ENCODE measurements at places on chromosomes 11 and 22.

DNA sequence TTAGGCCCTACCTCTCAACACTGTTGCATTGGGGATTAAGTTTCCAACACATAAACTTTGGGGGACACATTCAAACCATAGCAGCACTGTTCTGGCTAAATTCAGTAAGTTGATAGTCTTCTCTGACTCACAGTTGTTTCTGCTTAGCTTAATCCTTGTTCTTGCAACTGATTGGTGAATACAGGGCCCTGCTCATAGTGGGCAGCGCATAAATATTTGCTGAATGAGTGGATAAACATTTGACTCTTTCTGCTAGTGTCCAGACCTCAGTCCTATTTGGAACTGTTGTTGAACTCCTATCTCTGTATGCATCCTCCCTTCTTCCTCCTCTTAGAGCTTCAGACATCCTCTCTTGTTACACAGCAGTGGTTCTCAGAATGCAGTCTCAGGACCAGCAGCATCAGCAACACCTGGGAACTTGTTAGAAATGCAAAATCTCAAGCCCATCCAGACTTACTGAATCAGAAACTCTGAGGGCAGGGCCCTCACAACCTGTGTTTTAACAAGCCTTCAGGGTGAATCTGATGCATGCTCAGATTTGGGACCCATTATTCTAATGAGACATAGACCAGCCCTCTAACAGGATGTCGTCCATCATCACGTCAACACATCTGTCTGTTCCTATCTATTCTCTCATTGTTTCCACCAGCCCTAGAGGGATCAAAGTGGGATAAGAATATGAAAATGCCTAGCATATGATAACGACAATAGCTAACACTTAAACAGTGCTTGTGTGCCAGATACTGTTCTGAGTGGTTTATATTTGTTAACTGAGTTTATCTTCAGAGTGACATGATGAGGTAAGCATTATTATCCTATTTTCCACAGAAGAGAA is 22.3 kb downstream of the SPON1 start:
- DNase-seq: no peak

DNA sequence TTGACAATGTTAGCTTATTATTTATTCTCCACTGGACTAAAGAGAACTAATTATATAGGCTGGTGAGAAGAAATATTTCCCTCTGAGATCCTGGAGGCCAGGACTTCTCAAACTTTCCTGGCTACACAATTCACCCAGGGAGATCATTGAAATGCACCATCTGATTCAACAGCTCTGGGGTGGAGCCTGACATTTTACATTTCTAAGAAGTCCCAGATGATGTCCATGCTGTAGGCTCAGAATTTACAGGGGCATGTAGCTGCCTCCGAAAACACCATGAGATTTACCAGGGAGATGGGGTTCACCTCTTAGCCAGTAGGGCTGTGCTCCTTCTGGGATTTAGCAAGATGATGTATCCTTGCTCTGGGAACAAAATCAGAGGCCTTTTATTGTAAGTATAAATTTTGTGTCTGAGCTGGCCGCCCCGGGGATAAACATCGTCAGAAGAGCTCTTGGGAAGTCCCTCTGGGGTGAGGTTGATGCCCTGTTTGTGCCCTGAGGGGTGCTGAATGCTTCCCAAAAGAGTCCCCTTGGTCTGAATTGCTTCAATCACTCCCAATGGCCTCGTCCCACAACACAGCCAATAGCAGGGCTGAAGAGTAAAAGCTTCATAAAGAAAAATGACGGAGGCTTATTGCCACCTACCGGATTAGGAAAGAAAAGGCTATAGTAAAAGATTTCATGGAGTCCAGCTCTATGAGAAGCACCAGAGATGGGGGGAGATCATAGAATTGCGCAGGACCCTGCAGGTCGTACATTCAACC is 33.4 kb upstream of the API5 start:
- DNase-seq: no peak

- DNase-seq: no peak
Measured at GRCh38 chr11:78076733-78077403, 2.8 kb downstream of the NDUFC2 start.

- DNase-seq: no peak
Measured at GRCh38 chr11:31903225-31904074, 92.3 kb upstream of the PAX6 start.

DNA sequence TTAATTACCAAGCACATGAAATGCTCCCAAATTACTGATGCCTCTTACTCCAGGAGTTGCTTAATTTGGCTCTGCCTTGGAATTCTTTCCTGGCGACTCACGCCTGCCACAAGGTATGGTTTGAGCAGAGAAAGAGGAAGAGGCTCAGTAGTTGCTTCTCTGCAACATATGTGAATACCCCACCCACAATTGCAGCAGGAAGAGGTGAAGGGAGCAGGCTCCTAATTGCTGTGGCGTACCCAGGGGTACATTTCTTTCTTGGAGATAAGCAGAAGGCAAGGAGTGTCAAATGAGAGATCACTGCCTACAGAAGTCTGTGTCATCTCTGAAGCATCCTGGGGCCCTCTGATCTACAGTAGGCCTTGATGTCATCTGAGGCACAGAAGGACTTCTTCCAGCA is 10.6 kb upstream of the NNMT start:
- no peak for DNase-seq

GRCh38 chr11:43234881-43235280 is 76.9 kb upstream of the API5 start:
- DNase-seq: no peak

DNA sequence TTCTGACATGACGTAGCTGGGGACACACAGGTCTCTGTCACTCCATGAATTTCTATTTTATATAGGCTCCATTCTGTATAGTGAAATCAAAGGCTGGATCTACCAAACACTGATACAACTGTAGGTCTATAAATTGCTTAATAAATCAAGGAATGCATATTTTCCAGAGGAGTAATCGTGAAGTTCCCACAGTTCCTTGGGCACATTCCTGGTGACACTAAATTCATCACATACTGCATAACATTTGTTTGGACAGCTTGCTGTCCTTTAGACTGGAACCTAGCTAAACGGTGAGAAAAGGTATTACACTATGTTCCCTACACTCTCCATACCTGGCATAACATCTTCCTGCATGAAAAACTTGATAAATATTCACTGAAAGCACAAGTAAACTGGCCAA is 41.6 kb upstream of the UCP3 start:
- DNase-seq: no peak

DNA sequence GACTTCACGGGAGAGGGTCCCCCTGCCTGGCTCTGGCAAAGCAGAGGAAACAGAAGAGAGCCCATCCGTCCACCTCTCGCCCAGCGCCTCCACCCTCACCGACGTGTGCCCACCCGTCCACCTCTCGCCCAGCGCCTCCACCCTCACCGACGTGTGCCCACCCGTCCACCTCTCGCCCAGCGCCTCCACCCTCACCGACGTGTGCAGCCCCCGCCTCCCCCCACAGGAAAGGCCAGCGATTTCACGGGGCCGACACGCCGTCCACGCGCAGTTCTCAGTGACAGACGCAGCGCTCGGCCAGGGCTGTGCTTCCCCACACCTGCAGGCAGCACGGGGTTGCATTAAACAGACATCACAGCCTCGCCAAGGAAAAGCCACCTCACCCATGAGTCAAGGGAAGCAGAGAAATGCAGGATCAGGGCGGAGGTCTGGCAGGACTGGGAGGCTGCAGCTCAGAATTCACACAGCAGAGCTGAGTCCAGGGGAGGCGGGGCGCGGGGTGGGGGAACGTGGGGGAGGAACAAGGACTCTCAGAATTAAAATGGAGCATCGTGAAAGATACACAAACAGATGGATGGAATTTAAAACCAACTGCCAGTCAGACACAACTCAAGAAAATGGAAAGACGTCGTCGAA is 377.7 kb downstream of the BRD1 start:
- DNase-seq: no peak

GRCh38 chr11:67230406-67230805 is 35.9 kb upstream of the GRK2 start:
- DNase-seq: no peak

GRCh38 chr11:26891501-26891900 is 102.4 kb upstream of the FIBIN start:
- no peak for DNase-seq

- DNase-seq: no peak
Measured at GRCh38 chr11:64084146-64084950, 48.6 kb downstream of the FLRT1 start.

DNA sequence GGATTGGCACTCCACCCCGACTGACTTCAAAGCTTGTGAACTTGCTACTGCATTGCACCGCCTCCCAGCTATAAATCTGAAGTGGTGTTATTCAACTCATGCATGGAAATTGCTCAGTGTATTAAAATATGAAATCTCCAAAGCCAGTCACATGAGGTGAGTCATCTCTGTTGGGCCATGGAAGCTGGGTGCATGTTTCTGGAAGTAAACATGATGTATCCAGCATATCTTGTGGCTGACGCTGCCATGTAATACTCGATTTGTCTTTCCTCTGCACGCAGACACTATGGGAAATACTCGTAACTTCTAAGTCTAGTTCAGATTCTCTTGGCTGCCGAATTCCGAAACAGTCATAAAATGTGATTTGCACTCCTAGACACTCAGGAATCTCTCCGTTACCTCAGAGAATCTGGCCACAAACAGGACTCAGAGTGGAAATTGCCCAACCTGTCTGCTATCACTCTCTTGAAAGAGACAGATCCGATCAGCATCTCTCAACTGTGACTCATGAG is 154.9 kb upstream of the MPPED2 start:
- no peak for DNase-seq

GRCh38 chr11:126602349-126602940 is 247.0 kb downstream of the ST3GAL4 start:
- no peak for DNase-seq

DNA sequence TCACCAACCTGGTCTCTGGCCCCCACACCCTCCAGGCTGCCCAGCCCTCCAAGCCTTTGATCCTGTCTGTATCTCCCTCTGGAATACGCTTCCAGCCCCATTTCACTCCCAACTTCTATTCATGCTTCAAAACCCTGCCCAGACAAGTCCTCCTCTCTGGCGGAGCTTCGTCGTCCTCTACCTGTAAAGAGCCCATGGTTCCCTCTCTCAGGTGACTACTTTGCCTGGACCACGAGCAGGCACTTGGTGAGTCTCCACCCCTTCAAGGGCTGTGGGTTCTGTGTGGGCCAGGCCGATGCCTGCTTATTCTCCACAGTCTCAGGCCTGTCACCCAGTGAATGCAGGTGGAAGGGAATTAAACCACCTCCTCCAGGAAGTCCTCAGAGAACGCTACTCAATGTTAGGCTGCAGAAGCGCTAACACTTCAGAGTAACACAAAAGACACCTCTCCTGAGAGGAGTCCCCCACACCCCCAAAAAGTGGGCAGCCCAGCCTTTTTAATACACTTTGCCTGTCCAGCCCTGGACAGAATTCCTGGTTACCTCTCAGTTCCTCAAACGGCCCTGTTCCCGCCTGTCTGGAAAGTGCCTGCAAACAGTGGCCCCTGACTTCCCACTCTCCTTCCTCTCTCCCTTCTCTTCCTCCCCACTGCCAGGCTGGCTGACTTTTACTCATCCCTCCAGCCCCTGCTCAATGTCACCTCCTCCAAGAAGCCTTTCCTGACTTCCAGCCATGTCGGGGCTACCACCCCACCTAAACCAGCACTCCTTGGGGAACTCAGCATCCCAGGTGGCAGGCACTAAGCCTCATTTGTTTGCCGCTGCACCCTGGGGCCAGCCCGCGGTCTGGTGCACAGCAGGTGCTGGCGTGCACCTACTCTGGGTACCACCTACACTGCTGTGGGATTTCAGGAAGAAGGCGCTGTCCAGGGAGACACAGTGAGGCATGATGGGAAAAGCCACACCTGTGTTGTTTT is 9.0 kb downstream of the RAC2 start:
- no peak for DNase-seq

- DNase-seq: no peak
Measured at GRCh38 chr22:41929418-41929810, 2.8 kb upstream of the TNFRSF13C start.

DNA sequence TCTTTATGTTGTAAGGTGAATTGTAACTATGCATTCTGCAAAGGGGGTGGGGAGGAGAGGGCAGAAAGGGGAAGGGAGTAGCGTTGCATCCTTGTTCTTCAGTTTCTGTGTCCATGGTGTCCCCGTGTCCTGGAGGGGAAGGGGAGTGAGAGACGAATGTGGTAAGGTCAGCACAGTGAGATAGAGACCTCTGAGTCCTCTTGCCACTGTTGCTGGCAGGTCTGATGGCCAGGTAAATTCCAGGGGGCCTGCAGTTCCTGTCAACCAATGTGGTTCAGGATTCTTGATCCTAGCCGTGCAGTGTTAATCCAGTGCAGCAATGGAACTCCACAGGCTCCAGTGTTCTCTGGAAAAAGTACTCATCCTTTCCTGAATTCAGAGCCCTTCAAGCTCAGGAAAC is 14.6 kb upstream of the ADSL start:
- no peak for DNase-seq

GRCh38 chr11:12454782-12455181 is 77.4 kb downstream of the PARVA start:
- DNase-seq: no peak

DNA sequence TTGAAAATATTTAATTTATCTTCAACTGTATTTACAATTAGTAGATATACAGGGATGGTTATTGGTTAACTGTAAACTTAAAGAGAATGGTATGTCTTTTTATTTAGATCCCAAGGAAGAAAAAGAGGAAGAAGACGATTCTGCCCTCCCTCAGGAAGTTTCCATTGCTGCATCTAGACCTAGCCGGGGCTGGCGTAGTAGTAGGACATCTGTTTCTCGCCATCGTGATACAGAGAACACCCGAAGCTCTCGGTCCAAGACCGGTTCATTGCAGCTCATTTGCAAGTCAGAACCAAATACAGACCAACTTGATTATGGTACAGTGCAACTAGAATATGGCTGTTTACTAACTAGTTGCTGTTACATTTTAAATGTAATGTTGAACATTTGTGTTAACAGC is 12.7 kb upstream of the CNTF start:
- DNase-seq: no peak

- no peak for DNase-seq
Measured at GRCh38 chr22:29570912-29571549, 9.9 kb downstream of the NIPSNAP1 start.

DNA sequence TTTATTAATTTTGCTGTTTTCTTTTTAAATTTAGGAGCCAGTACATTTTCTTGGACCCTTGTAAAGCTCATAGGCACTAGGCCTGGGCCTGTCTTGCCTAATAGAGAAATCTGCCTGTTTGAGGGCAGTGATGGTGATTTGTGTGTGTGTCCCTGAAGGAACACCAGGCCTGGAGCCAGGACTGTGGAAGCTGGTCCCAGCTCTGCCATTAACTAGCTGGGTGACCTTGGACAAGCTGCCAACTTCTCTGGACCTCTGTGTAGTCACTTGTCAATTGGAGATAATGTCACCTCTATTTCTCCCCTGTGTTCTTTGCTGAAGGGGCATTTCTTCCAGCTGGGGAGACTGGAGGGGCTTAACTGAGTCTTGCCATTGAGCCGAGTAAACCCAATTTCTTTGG is 16.0 kb upstream of the FTH1 start:
- DNase-seq: no peak

GRCh38 chr11:33984682-33985389 is 66.7 kb upstream of the CAPRIN1 start:
- DNase-seq: no peak

DNA sequence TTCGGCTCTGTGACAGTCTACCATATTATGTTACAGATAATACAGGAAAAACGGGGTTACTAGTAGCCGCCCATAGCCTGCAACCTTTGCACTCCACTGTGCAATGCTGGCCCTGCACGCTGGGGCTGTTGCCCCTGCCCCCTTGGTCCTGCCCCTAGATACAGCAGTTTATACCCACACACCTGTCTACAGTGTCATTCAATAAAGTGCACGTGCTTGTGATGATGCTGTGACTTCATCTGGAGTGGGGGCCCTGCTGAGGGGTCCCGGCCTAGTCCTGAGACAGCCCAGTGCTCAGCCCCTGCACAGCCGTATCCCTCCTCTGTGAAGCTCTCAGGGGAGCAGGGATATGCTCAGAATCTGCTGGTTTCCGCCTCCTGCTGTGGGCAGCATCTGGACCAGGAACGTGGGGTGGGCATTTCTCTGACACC is 1.2 kb downstream of the IFITM1 start:
- DNase-seq: peak; percentile 44

Measured in T-helper 1 cell (primary cell).